ENCODE measurements at places on chromosomes 4 and X. TPM values are rescaled to one million over a fixed set of nuclear protein-coding genes. Genes with fewer than 3 reads are reported as not detected.

Gene SASH3
- 176 TPM for total RNA-seq

Gene NELFA
- 10.9 TPM for total RNA-seq

Gene USP9X
- 32.1 TPM for total RNA-seq

Gene ADAM29
- total RNA-seq: not detected

Gene PAGE1
- not detected for total RNA-seq

Gene SH3BGRL
- total RNA-seq: 110 TPM

Gene NMU
- 2.5 TPM for total RNA-seq

Gene L1CAM
- total RNA-seq: 0.28 TPM

Gene FANCB
- total RNA-seq: 7.2 TPM

Gene ZFP42
- 0.05 TPM for total RNA-seq

Gene OTC
- 0.05 TPM for total RNA-seq

Gene AMOT
- total RNA-seq: 3.8 TPM

Gene BRS3
- 0.05 TPM for total RNA-seq

Gene POU3F4
- total RNA-seq: not detected

Gene ADRA2C
- total RNA-seq: 0.33 TPM

Gene TRMT2B
- 15.3 TPM for total RNA-seq

Gene REPS2
- 1.7 TPM for total RNA-seq

Gene TAF7L
- 0.19 TPM for total RNA-seq

Gene SOX3
- 0.05 TPM for total RNA-seq

Gene GPR119
- not detected for total RNA-seq

Gene FRMD7
- under 0.01 TPM for total RNA-seq

Gene RBM46
- total RNA-seq: 0.09 TPM

Gene ZDHHC15
- total RNA-seq: 0.90 TPM

Gene NIPAL1
- 0.47 TPM for total RNA-seq

Gene ETDA
- not detected for total RNA-seq

Gene SYNPO2
- 15.8 TPM for total RNA-seq

Gene SLC7A11
- 0.47 TPM for total RNA-seq

Gene CLRN2
- not detected for total RNA-seq

Gene IQCM
- not detected for total RNA-seq

Gene RHOXF2B
- total RNA-seq: 0.05 TPM

Gene ANKRD50
- 6.2 TPM for total RNA-seq

Gene DAPP1
- 24.4 TPM for total RNA-seq

Gene OCIAD1
- 105 TPM for total RNA-seq

Measured in thymus (tissue), 14 donors.